ENCODE measurements at places on chromosomes 7 and 10.

GRCh38 chr10:69681436-69681835 lies 51.4 kb downstream of the FAM241B start:
- DNase-seq: no peak

- no peak for DNase-seq
These were observed 130.2 kb downstream of the KAT6B start for GRCh38 chr10:74956555-74957111.

DNA sequence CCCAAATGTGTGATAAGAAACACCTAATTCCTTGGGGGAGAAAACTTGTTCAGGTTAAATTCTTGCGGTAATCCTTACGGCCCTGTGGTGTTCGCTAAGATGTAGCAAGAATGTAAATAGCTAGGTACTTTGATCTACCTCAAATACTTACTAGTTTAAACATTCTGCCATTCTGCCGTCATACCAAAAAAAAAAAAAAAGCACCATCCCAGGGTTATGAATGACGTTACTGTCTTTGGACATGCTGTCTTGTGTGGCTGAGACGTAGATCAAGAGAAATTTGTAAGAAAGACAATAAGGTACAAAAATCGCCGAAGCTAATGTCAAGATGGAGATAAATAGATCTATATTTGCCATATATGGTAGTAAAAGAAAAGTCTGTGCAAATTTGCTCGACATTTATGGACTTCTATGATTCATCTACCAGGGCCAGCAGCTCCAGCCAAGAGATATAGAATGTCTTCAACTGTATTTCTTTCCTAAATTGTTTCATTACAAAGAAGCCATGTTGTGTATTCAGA lies 195.6 kb downstream of the CUX1 start:
- no peak for DNase-seq

GRCh38 chr10:71608819-71609768 lies 110.5 kb downstream of the C10orf105 start:
- peak; percentile 79 for DNase-seq

DNA sequence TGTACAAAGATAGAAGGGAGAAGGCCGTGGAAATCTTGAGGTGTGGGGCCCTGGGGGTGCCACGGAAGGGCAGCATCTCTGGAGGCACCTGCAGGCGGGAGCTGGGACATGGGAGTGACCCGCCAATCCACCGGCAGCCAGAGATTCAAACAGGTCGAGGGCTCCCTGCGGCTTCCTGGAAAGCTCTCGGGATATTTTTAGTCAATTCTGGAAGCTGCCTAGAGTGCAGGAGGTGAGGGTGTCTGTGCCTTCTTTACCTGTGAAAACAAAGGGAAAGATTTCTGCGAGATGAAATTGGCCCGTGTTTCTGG lies 16.6 kb downstream of the MNX1 start:
- DNase-seq: no peak

- no peak for DNase-seq
These were observed 205.7 kb downstream of the BMPER start for GRCh38 chr7:34111031-34111430.

DNA sequence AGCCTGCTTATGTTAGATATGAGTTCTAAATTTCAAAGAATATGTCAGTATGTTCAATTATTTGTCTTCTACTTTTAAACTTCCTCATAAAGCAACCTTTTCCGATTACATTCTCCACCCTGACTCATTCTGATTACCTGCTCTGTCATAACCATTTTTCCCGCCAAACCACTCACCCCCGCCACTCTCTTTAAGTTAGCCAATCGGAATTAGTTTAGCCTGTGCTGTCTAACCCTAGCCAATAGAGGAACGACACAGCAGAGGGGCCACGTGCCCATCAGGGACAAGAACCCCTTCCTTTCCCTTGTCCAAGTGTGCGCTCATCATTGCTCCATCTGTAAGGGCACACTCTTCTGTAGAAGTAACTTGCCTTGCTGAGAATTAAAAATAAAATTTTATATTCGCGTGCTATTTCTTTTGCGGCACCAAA lies 91.4 kb downstream of the CCDC71L start:
- DNase-seq: no peak

DNA sequence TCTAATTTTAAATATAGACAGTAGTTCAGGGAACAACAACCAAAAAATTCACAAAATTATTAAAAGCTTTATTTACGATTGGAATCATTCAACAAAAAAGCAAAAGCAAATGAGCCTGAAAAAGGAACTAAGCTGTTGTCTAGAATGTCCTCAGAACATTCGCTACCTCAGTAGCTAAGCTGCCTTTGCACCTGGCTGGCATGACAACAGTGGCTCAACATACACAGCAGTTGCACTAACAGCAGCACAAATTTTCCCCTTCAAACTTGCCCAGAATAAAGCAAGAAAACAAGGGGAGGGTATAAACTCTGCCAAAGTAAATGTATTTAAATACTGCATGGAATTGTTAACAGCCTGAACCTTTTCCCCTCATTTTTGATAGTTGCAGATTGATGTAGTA lies 70.4 kb upstream of the GRID1 start:
- DNase-seq: no peak

DNA sequence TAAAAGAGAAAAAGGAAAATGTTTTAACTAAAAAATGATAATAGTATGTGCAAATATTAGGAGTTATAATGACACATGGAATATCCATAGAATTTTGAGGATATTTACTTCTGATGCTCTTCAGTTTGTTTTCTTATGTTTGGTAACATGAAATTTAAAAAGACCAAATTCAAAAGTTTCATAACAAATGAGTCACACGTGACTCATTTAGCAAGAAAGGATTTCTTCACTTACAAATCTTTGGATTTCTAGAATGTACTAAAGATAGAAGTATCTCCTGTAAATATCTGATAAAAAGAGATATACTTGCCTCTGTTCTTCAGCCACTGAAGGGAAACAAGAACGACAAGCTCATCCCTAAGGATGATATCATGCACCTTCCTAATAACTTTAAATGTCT lies 774.5 kb upstream of the LRRTM3 start:
- DNase-seq: no peak

GRCh38 chr7:39554583-39555165 lies 11.5 kb upstream of the YAE1 start:
- DNase-seq: peak; percentile 5

DNA sequence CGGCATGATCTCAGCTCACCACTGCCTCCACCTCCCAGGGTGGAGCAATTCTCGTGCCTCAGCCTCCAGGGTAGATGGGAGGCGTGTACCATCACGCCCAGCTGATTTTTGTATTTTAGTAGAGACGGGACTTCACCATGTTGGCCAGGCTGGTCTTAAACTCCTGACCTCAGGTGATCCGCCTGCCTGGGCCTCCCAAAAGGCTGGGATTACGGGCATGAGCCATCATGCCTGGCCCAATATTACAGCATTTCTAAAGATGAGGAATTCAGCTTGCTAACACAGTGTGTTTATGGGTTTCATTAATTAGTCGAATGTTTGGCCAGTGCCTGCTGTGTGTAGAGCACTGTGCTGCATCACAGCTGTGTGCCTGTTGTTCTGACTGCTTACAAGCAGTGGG lies 3.7 kb downstream of the WDR37 start:
- no peak for DNase-seq

GRCh38 chr10:74223755-74224529 lies 72.9 kb downstream of the ADK start:
- no peak for DNase-seq

DNA sequence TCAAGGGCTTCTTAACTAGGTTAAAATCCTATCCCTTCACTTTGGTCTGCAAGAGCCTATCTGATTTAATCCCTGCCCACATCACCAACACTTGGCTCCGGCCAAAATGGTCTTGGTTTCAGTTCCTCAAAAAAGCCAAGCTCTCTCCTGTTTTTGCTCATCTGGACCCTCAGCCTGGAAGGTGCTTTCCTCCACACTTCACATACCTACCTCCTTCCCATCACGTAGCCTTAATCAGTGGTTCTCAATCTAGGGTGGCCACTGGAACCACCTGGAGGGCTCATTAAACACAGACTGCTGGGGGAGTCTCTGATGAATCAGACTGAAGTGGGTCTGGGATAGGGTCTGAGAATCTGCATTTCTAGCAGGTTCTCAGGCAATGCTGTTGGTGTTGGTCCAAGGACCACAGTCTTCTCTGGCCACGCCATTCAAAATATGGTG lies 227.0 kb upstream of the AOAH start:
- no peak for DNase-seq

- DNase-seq: no peak
These were observed 42.8 kb upstream of the WNT8B start for GRCh38 chr10:100419911-100420449.

DNA sequence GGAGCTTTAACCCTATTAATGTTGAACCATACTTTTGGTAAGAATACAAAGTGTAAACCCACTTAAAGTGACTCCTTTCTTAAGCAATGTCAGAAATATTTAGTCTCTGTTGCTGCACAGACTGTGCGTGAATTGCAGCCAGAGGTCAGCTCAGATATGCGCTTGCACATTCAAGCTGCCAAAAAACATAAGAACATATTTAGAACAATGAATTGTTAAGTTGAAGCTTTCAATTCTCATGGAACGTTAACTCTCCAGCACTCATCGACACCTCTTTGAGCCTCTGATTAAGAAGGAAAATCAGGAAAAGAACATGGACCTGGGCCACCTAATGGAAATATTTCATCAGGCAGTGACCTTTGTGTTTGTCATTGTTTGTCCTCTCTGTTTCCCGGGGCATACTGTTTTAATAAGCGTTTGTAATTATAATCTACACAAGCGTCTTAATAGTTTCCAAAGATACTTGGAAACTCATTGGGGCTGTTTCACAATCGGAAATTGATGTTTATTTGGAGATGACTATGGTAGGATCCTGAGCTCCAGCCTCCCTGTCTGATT lies 193.0 kb upstream of the CELF2 start:
- DNase-seq: no peak

DNA sequence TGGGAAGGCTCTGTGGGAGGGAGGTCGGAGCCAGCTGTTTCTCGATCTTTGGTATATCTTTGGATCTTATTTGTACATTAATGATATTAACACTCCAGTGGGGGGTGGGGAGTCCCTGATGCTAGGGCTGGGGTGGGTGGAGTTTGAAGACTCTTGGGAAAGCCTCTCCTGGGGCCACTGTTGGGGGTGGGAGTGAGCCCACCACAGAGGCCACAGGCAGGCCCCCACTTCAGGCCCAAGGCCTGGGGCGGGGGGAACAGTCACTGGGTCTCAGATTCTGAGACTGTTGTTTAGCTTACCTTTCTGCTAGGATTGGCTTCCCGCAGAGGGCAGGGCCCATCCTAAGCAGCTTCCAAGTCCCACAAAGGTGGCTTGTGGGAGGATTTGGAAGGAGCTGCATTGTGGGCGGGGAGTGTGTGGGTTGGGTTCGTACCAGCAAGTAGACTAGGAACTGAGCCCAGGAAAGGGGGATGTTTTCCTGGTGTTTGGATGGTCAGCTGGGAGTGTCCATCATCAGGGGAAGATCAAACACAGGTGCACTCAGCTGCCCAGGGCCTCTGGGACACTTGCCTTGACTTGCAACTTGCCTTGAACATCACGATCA lies 11.9 kb downstream of the YKT6 start:
- no peak for DNase-seq

- DNase-seq: no peak
These were observed 23.2 kb downstream of the NDUFB2 start for GRCh38 chr7:140719721-140720120.

GRCh38 chr7:9608560-9608959 lies 1175.2 kb downstream of the NXPH1 start:
- DNase-seq: no peak

- DNase-seq: no peak
These were observed 340.6 kb upstream of the NRP1 start for GRCh38 chr10:33674986-33675599.

- no peak for DNase-seq
These were observed 126.8 kb downstream of the TPK1 start for GRCh38 chr7:144709066-144709465.

GRCh38 chr10:34762603-34763299 lies 52.3 kb downstream of the PARD3 start:
- DNase-seq: no peak

DNA sequence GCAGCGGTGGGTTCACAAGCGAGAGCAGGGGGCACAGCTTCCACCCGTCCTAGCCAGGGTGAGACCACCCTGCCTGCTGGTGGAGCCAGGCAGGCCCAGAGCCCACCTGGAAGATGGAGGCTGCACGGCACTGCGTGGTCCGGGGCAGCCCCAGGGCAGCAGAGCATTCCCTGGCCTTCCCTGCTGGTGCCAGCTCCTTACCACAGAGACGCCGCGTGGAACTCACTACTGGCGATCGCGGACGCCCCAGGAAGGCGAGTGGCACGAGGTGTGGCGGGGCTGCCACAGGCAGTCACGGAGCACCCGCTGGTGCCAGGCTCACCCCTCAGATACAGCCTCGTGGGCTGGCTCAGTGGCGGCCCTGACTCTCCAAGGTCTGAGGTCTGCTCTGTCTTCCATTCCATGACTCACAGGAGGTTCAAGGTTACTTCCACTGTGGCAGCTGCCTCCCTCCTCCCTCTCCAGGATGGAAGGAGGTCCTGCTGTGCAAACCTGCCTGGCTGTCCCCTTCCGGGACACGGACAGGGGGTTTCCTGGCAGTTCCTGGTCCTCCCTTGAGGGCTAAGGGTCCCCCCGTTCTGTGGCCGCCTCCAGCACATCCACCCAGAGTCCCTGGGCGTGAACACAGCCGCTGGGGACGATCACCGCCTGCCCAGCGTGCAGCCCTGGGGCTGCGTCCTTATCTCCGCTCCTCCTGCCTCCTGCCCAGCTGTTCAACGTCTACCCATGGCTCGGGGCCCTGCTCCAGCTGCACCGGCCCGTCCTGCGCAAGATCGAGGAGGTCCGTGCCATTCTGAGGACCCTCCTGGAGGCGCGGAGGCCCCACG lies 3.1 kb downstream of the CYP2W1 start:
- no peak for DNase-seq

- DNase-seq: no peak
These were observed 2.4 kb upstream of the ECHS1 start for GRCh38 chr10:133375357-133376115.

DNA sequence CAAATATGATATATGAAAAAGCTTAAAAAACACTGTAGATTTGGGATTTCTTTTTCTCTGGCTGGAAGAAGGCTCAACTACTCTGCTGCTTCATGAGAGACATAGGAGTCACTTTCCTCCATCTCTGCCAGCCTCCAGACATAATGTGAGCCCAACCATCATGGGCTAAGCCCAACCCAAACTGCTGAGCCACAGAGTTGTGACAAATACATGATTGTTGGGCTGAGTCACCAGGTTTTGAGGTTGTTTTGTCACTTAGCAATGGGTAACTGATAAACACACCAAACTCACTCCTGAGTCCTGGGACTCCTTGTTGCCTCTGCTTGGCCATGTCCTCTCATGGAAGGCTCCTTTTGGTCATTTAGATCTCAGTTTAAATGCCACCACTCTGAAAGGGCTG lies 381.8 kb upstream of the FZD8 start:
- no peak for DNase-seq

- DNase-seq: no peak
These were observed 57.7 kb downstream of the NCAPG2 start for GRCh38 chr7:158646766-158647474.

GRCh38 chr7:18772567-18772965 lies 277.0 kb downstream of the HDAC9 start:
- DNase-seq: no peak

All from prostate gland (tissue), 2 donors.